NCI-H524 treated with DMSO at 0.1 percent for 48 hours (cell line): ENCODE measurements at places on chromosomes 5 and 9.

- DNase-seq = no peak
These were observed 70.4 kb downstream of the OTP start for GRCh38 chr5:77568082-77568481.

DNA sequence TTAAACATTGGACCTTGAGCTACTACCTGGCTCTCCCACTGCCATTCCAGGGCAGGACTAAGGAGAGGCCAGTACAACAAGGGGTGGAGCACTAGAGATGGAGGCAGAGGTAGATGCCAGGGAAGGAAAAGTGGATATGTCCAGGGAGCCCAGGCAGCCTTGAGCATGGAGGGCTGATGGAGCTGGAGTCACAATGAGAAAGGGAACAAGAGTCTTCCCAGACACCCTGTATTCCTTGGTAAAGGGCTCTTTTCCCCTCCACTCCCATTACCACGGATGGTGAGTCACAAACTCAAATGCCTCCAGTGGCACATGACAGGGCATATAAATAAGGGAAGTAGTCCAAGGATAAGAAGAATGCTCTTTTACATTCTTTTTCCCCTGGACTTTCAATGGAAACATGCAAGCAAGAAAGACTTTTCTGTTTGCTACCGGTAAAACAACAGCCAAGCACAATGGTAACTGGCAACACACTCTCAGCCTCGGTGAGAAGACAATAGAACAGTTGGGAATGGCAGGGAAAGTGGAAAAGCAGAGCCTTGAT, 16.7 kb downstream of the ERAP1 start:
- DNase-seq = no peak

DNA sequence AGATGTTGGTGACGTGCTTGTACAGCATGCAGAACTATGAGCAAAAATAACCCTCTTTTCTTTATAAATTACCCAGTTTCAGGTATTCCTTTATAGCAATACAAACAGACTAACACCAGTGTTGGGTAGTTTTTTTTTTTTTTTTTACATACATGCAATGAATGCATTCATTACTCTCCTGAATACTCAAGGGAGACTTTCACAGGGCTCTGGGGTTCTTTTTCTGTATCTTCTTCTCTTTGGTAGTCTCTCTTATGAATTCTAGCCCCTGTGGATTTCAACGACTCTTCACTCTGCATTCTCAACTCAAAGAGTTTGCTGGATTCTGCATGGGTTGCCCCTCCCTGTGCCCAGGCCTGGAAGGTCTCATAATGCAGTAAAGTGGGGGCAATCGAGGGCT, 27.8 kb downstream of the PTTG1 start:
- no peak for DNase-seq

GRCh38 chr9:21661626-21662025, 140.8 kb upstream of the MTAP start:
- no peak for DNase-seq
